ENCODE measurements at places on chromosomes 16 and 17.

DNA sequence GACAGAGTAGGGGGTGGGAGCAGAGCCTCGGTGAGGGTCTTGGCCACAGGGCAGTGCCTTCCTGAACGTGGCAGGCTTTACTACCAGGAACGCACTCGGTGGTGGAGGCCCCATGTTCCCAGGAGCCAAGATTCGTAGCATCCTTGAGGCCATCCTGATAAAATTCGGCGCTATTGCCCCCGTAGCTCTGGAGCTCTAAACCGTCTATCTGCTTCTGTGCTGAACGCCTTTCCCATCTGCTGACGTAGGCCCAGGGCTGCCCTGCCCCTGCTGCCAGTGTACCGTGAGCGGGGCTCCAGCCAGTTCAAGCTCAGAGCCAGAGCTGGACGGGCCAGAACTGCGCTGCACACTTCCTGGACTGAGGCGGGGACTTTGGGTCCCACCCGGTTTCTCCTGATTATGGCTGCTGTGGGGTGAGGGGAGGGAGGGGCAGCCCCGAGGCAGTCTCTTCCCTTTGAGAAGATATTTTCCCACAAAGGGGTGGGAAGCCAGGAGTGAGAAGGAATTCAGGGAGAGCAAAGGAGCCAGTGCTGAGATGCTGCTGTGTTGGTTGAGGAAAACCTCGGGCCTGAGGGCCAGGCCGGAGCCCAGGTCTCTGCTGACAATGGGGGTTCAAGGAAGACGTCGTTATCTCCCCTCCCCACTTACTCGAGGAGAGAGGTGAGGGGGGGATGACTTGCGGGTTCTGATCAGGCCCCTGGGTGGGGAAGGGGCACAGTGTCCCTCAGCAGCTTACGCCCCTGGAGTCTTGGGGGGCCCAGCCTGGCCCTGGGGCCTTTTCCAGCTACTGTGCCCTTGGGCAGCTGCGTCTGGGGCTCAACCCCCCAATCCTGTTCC, 29.4 kb downstream of the OR1D5 start:
- DNase-seq = no peak

DNA sequence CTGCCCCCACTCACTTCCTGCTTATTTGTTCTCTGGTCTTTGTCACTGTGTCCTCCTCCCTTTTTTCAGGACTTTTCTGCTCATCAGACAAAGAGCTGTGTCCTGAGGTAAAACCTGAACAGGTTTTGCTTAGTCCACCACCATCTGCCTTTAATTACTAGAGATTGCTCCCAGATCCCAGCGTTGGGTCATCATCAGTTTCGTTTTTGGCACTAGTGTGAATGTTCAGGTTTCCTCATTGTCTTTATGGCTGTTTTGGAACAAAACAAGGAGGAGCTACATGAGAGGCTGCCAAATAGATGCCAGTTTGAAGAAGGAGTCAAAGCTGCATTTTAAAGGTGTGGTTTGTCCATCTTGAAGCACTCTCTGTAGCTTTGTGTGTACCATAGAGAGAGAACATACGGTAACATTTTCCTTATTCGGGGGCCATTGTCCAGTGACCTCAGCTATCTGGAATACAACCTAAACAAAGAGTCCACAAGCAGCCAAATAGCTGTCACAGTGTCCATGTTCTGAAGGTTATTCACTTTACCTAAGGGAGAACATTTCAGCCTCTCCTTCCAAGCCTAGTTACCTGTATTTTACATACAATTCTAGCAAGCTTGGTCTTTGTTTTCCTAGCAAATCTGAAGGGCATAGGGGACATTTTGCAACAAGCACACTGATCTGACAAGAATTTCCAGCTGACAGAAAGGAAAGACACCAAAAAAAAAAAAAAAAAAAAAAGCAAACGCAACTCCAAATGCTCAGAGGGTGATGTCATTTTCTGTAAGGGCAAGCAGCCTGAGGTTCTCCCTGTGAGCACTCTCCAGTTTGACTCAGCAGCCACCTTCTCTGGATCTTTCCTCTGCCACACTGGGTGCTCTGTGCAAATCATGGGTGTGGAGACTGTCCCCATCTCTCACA, 196.1 kb downstream of the NTN1 start:
- no peak for DNase-seq

GRCh38 chr17:40436636-40437035, 6.6 kb upstream of the IGFBP4 start:
- DNase-seq = no peak

DNA sequence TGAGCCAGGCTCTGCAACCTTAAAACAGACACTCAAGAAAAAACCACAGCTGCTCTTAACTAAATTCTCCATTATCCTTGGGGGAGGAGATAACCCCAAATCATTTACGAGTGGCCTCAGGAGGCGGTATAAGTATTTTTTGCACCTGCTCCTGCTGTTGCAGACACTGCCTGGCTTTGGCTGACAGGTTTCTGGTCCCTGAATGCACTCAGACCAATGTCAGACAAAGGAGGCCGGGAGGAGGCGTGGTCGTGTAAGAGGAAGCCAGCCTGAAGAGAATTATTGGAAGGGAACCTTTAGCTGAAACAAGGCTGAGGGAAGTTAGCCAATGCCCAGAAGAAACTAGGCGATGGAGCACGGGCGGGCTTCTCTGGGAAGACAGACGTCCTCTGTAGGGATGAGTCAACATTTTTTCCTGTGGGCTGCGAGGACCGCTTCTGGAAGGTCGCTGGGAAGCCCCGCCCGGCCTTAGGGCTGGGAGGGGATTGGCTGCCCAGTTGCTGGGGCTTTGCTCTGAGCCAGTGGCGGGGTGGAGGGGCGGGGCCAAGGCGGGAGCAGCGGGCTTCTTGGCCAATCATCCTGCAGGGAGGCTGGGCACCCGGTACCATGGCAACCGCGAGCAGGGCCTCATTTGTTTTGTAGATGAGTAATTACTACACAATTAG, 82.3 kb downstream of the CCDC182 start:
- DNase-seq = no peak

GRCh38 chr17:35731917-35732805, 722 bp downstream of the RASL10B start:
- no peak for DNase-seq

DNA sequence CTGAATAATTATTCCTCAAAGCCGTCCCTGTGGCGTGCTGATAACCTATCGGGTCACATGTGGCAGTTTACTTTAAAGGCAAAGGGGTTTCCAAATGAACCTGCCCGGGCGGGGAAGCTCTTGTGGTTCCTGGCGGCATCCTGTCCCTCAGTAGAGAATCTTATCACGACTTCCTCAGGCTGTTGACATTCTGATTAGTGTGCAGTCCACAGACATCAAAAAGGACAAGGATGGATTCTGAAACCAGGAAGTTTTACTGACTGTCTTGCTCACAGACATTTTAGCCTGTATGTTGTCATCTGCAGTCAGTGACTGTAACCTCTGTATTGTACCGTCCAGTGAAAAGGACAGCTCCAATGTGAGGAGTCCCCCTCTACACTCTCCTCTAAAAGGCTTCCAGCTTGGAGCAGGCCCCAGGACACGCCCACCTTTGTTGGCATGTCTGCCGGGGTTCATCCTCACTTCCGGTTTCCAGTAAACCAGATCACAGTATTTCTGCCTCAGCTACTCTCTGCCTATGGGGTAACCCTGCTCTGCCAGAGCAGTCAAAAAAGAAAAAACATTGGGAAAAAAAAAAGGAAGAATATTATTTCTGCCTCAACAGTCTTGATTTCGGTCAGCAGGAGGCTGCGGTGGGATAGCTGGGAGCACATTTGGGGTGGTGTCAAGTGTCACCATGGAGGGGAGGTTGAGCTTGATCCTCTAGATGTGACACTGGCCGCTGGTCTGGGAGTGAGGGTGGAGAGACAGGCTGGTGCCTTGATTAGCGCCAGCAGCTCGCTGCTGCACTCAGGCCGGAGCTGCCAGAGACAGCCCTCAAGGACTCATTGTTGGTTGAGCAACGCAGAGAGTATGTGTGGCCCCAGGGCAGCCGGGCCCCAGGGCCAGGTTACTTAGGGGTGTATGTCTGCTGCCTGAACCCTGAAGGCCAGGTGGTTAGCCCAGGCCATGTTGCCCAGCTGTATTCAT, 89.0 kb upstream of the DNAH17 start:
- no peak for DNase-seq

DNA sequence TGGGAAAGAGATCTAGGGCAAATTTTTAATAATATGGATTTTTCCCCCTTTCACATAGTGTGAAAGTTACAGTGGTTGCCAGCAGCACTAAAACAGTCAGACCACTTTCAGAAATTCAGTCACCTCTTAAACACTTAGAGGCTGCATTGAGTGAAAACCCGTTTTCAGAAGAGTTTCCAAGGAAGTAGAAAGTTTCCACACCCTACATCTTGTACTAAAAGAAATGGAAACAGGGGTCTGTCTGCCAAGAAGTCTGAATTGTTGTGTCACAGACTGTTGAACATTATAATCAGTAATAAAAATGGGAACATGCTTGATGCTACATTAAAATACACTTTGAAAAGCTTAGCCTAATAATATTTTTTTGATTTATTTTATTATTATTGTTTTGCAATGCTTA, 278.9 kb upstream of the KCNJ16 start:
- DNase-seq = no peak

GRCh38 chr16:66028510-66029216, 337.8 kb upstream of the CDH5 start:
- DNase-seq = no peak

DNA sequence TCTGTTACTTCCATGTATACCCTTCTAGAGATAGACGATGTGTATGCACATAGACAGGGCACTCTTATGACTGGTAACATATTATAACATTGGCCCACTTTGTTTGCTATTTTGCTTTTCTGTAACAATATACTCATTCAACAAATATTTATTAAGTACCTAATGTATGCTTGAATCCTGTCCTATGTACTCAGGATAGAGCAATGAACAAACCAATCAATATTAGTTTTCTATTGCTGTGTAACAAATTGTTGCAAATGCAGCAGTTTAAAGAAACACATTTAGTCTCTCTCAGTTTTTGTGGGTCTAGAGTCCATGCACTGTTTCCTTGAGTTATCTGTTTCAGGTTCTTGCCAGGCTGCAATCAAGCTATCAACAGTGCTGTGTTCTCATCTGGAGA, 29.7 kb upstream of the TENT4B start:
- no peak for DNase-seq

Data from GM12878 (cell line).